A549 treated with ZK216348 at 1 μM for 4 hours (cell line): ENCODE measurements at places on chromosomes 2 and 18. TPM values are rescaled to one million over a fixed set of nuclear protein-coding genes. Genes with fewer than 3 reads are reported as not detected.

ANKRD36B gene
- 4.3 to 6.7 TPM (median 5.5 TPM) in 5 replicates for total RNA-seq

KCNJ3 gene
- not detected in 5 replicates for total RNA-seq

LYG2 gene
- total RNA-seq = not detected in 5 replicates

STPG4 gene
- total RNA-seq = not detected in 5 replicates

KLHL29 gene
- 3.9 to 6.2 TPM (median 5.2 TPM) in 5 replicates for total RNA-seq

LCT gene
- total RNA-seq = 0.04 to 0.06 TPM in 2 of 5 replicates, not detected in the others

CCDC102B gene
- 0.38 to 0.92 TPM (median 0.52 TPM) in 4 of 5 replicates, not detected in the other for total RNA-seq

VSNL1 gene
- total RNA-seq = not detected in 5 replicates

ZSWIM2 gene
- total RNA-seq = not detected in 5 replicates

C2orf81 gene
- 2.1 to 3.7 TPM (median 3.0 TPM) in 5 replicates for total RNA-seq

MAP3K19 gene
- not detected in 5 replicates for total RNA-seq

MITD1 gene
- 22.9 to 36.0 TPM (median 23.5 TPM) in 5 replicates for total RNA-seq

GREB1 gene
- total RNA-seq = 2.2 to 3.7 TPM (median 2.7 TPM) in 5 replicates

EDAR gene
- total RNA-seq = 0.05 to 0.08 TPM in 2 of 5 replicates, not detected in the others

SP110 gene
- total RNA-seq = 5.6 to 8.7 TPM (median 7.6 TPM) in 5 replicates

ABCG8 gene
- total RNA-seq = not detected in 5 replicates

SLC9A4 gene
- not detected in 5 replicates for total RNA-seq

UGT1A8 gene
- total RNA-seq = 0.23 TPM in 1 of 5 replicates, not detected in the others

CIB4 gene
- total RNA-seq = 0.44 to 0.93 TPM (median 0.52 TPM) in 3 of 5 replicates, not detected in the others

TRAF3IP1 gene
- 12.3 to 19.1 TPM (median 15.5 TPM) in 5 replicates for total RNA-seq

TRABD2A gene
- 7.9 to 12.9 TPM (median 12.4 TPM) in 5 replicates for total RNA-seq

KDM3A gene
- total RNA-seq = 18.1 to 47.5 TPM (median 26.4 TPM) in 5 replicates

SATB2 gene
- total RNA-seq = 2.8 to 3.8 TPM (median 3.0 TPM) in 5 replicates

CERS6 gene
- 9.5 to 18.4 TPM (median 16.2 TPM) in 5 replicates for total RNA-seq

DES gene
- 0.18 to 0.51 TPM (median 0.40 TPM) in 3 of 5 replicates, not detected in the others for total RNA-seq

TCF23 gene
- total RNA-seq = not detected in 5 replicates

ATP6V1C2 gene
- total RNA-seq = 0.07 to 0.31 TPM (median 0.17 TPM) in 4 of 5 replicates, not detected in the other

RFX8 gene
- not detected in 5 replicates for total RNA-seq

INPP1 gene
- total RNA-seq = 25.6 to 31.4 TPM (median 29.1 TPM) in 5 replicates

THAP4 gene
- total RNA-seq = 57.1 to 84.6 TPM (median 79.5 TPM) in 5 replicates

CLEC4F gene
- not detected in 5 replicates for total RNA-seq

RAD51AP2 gene
- not detected in 5 replicates for total RNA-seq

SCN3A gene
- total RNA-seq = 0.01 to 0.02 TPM in 2 of 5 replicates, not detected in the others

MYCN gene
- total RNA-seq = not detected in 5 replicates
